ENCODE measurements at places on chromosomes 4 and X. TPM values are rescaled to one million over a fixed set of nuclear protein-coding genes. Genes with fewer than 3 reads are reported as not detected.

MAGEA2B gene
- total RNA-seq: not detected

CXCL11 gene
- 2.0 TPM for total RNA-seq

APLN gene
- 124 TPM for total RNA-seq

EXOC1L gene
- not detected for total RNA-seq

PLAC1 gene
- not detected for total RNA-seq

RHOXF1 gene
- not detected for total RNA-seq

CYTL1 gene
- total RNA-seq: 28.9 TPM

GAGE12F gene
- total RNA-seq: not detected

NUDT11 gene
- 0.74 TPM for total RNA-seq

Measured in dermis blood vessel endothelial cell (primary cell).